Stimulated activated CD4-positive, alpha-beta T cell treated with anti-CD3 and anti-CD28 coated beads, Interleukin-1b, Interleukin-23, amount 100 ng/mL, for 4 hours (primary cell): ENCODE measurements at places on chromosomes 5 and 9.
A peak's percentile ranks its signal among the peaks of the same experiment; 100 is the strongest.

DNA sequence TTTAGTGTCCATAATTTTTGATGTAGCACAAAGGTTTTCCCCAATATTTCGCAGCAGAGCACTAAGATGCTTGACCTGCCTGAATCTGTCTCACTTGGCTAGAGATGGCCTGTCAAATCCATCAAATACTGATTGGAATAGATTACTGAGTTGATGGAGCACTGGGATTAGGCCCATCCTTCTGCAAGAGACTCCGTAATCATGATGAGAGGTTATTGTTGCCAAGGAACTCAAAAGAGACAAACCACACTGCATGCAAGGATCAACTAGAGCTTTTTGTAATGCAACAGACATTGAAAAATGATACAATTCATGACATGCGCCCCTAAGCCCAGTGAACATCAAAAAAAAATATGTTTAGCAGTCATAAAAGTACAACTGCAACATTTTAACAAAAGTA is 585.3 kb upstream of the GRAMD2B start:
- DNase-seq, result no peak

DNA sequence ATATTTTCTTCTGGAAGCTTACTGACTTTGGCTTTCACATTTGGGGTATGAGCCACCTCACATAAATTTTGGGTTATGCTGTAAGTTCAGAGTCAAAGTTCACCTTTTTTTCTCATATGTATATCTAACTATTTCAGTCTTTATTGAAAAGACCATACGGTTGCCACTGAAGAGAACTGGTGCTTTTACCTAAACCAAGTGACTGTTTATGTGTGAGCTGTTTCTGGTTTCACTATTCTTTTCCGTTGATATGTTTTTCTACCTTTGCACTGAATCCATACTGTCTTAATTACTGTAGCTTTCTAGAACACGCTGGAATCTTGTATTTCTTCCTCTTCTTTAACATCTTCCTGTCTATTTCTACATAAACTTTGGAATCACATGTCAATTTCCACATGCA is 36.3 kb upstream of the SPINK5 start:
- DNase-seq, result no peak

DNA sequence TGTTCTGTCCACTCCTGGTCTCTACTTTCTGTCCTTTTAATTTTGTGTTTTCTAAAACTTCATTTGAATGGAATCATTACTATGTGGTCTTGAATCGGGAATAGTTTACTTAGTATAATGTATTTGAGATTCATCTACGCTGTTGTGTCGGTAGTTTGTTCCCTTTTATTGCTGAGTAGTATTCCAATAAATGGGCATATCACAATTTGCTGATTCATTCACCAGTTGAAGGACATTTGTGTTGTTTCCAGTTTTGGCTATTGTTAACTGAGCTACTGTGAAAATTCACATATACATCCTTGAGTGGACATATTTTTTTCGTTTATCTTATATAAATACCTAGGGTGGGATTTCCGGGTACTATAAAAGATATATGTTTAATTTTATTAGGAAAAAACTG is 19.5 kb upstream of the PPARGC1B start:
- DNase-seq, result no peak

GRCh38 chr9:136136127-136136925 is 17.7 kb upstream of the TMEM250 start:
- no peak for DNase-seq

- DNase-seq, result peak; percentile 3
Measured at GRCh38 chr5:123545506-123545905, 33.5 kb downstream of the CSNK1G3 start.

- DNase-seq, result no peak
Measured at GRCh38 chr5:103923616-103924168, 361.1 kb upstream of the NUDT12 start.

- DNase-seq, result no peak
Measured at GRCh38 chr9:34220218-34220617, 41.4 kb downstream of the UBAP1 start.

GRCh38 chr9:76191493-76191892 is 202.7 kb downstream of the RFK start:
- DNase-seq, result no peak

- DNase-seq, result no peak
Measured at GRCh38 chr5:136089791-136090190, 42.9 kb upstream of the SMAD5 start.

DNA sequence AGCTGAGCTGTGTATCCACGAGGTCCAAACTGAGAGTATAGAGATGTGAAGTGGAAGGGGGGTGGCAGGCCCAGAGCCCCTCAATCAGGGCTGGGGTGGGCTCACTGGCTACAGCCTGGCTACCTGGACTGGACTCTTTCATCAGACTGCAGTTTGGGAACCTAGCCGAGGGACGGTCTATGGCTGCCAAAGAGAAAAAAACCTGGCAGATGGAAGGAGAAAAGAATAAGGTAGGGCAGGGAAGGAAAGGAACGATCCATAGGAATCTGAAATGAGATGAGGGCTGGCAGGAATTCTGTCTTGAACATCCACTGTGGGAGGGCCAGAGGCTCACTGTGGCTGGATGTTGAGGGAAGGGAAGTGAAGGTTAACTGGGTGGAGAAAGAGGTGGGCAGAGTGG is 224.4 kb upstream of the PANK3 start:
- no peak for DNase-seq

DNA sequence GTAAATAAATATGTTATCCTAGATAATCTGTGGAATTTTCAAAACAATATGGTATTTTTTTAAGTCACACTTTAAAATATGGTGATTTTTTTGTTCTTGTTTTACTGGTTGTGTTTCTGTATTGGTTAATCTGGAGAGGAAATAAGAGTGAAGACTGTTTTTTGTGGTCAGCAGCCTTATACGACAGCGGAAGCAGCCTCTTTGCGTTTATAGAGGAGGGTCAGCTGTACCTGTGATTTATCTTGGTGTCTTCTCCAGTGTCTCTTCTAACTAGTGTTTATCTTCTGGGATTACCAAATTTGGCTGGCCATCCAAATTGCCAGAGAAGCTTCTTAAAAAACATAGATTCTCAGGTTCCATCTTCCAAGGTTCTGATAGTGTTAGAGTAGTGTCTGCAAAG is 58.7 kb downstream of the ICE1 start:
- DNase-seq, result no peak

DNA sequence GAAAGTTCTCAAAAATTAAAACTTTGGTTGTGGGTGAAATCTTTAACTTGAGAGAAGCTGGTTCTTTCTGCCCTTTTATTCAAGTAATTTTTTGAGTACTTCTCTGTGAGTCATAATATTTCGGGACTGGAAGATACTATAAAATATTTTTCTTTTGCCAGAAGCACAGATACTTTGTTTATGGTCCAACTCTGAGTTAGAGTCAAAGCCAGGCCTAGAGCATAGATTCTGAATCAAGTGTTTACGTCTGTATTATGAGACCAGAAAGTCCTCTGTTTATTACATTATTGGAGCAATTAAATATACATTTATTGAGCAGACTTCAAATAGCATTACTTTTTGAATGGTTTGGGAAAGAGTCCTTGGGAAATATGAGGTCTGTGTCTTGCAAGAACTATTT is 187.9 kb downstream of the FER start:
- DNase-seq, result no peak

DNA sequence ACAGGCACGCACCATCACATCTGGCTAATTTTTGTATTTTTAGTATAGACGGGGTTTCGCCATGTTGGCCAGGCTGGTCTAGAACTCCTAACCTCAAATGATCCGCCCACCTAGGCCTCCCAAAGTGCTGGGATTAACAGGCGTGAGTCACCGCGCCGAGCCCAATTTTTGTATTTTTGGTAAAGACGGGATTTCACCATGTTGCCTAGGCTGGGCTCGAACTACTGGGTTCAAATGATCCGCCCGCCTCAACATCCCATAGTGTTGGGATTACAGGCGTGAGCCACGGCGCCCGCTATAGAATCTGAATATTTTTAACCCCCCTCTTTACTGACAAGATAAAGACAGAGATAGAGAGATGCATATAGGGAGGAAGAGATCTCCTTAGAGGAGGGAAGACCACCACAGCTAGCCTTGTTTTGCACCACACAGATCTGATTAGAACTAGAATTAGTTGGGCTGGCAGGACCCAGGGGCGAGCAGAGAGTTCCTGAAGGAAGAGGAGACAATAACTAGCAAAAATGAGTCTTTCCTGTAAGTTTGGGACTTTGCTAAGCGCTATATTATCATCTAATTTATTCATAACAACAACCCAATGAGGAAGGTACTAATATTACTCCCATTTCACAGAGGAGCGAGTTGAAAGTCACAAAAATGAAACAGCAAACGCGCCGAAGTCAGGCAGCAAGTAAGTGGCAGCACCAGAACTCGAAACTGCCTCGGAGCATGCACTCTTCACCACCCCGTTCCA is 1.5 kb upstream of the ANKHD1 start:
- no peak for DNase-seq

DNA sequence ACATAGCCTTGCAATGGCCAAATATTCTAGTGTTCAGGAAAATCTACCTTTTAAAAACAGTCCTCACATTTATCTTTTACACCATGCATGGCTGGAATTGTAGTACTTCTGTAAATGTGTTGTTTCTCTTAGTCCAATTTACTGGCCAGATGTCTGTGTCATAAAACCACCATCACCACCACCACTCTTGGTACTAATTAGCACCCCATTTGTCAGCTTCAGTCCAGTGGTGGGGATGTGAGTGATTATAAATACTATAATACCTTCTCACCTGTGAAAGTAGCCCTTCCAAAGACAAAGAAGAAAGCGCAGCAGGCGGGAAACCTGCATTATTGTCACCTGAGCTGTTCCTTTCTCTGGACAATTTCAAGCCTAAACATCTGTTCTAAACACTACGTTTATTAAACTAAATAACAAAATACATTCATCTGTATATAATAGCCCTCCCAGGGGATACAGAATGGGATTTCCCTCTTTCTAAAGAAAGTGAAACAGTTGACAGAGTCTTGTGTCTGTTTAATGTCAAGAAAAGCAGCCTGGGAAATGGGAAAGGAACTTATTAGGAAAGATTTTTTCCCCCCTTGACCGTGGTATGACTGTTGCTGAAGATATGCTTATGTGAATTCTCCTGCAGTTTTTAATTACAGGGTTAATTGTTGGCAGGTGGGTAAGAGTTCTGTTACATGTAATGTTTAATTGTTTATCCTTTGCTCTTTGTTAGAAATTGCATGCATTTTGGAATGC is 144.5 kb upstream of the NUDT12 start:
- no peak for DNase-seq

DNA sequence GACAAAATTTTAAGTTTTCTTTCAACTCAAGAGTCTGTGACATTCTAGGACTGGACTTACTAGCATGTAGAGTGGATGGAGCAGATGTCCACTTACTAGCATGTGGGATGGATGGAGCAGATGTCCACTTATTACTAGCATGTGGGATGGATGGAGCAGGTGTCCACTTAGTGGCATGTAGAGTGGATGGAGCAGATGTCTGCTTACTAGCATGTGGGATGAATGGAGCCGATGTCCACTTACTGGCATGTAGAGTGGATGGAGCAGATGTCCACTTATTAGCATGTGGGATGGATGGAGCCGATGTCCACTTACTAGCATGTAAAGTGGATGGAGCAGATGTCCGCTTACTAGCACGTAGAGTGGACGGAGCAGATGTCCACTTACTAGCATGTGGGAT is 2.4 kb downstream of the SLC36A1 start:
- no peak for DNase-seq

- DNase-seq, result no peak
Measured at GRCh38 chr9:22356985-22357384, 89.6 kb upstream of the DMRTA1 start.

DNA sequence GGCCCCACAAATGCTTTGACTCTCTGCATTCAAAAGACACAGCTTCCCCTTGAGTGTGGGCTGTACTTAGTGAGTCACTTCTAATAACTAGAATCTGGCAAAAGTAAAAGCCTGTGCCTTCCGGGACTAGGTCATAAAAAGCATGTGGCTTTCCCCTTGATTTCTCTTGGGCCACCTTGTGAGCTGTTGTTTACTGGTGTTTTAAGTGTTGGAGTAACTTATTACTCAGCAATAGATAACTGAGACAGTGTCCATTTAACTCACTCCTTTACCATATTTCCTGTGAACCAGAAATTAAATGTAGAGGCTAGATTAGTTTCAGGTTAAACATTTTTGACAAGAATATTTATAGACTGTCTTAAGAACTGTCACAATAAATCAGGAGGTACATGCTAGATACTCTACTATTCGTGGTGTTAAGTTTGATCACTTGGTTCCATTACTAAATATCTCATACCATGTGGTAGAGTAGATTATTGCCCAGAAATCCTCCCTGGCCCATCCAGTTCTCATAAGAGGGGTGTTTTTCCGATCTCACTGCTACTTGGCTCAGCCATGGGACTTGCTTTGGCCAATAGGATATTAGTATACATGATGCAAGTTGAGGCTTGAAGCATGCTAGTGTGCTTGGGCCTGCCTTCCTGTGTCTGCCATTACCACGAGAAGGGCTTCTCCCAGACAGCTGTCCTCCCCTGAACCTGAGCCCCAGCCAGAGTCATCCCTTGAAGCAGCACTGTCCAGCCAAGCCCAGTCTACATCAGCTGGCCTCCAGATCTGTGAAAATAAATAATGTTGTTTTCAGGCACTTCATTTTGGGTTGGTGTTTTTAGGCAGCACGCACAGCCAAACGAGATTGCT is 10.4 kb upstream of the CMBL start:
- DNase-seq, result no peak

- no peak for DNase-seq
Measured at GRCh38 chr5:136064510-136064909, 35.7 kb downstream of the TGFBI start.

GRCh38 chr9:127783111-127784008 is 2.5 kb upstream of the CDK9 start:
- peak; percentile 34 for DNase-seq

DNA sequence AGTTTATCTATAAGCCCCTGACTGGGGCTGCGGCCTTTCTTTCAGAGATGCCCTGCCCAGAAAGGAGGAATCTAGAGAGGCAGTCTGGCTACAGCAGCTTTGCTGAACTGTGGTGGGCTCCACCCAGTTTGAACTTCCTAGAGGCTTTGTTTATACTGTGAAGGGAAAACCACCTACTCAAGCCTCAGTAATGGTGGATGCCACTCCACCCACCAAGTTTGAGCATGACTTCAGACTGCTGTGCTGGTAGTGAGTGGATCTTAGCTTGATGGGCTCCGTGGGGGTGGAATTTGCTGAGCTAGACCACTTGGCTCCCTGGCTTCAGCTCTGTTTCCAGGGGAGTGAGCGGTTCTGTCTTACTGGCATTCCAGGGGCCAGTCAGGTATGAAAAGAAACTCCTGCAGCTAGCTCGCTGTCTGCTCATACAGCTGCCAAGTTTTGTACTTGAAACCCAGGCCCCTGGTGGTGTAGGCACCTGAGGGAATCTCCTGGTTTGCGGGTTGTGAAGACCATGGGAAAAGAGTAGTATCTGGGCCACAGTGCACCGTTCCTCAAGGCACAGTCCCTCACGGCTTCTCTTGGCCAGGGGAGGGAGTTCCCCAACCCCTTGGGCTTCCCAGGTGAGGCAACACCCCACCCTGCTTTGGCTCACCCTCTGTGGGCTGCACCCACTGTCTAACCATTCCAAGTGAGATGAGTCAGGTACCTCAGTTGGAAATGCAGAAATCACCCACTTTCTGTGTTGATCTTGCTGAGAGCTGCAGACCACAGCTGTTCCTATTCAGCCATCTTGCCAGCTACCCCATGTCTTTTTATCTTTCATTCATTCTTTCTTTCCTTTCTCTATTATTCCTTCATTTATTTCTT is 211.8 kb upstream of the C9orf72 start:
- no peak for DNase-seq

- DNase-seq, result no peak
Measured at GRCh38 chr5:132608107-132608506, 49.9 kb upstream of the IL13 start.
